Activated T-cell treated with anti-CD3 and anti-CD28 coated beads for 48 hours (primary cell): ENCODE measurements at places on chromosomes 7 and 10.

GRCh38 chr7:89770161-89770560 lies 384.1 kb upstream of the STEAP1 start:
- DNase-seq: no peak

GRCh38 chr7:35263396-35263795 lies 9.5 kb upstream of the TBX20 start:
- no peak for DNase-seq

DNA sequence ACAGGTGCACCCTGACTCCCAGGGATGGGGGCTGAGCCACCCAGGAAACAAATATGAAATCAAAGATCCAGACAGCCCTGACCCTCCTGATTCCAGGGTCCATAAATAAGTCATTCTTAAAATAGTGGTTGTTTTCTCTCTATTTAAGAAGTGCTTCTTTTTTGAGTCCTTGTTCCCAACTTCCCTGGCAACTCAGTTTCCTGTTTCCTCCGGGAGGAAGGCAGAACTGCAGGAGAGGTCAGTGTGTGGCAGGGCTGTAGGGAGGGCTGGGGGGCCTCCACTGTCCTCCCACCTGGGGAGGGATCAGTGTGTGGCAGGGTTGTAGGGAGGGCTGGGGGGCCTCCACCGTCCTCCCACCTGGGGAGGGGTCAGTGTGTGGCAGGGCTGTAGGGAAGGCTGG lies 88.7 kb upstream of the PDGFA start:
- no peak for DNase-seq

- no peak for DNase-seq
These were observed 26.4 kb upstream of the IKZF1 start for GRCh38 chr7:50278120-50278519.

GRCh38 chr7:151327659-151328058 lies 14.0 kb upstream of the NUB1 start:
- DNase-seq: no peak

- DNase-seq: no peak
These were observed 168.7 kb upstream of the LYZL1 start for GRCh38 chr10:29120216-29120615.

- peak; percentile 75 for DNase-seq
These were observed 4.8 kb downstream of the EGR2 start for GRCh38 chr10:62811159-62811875.

DNA sequence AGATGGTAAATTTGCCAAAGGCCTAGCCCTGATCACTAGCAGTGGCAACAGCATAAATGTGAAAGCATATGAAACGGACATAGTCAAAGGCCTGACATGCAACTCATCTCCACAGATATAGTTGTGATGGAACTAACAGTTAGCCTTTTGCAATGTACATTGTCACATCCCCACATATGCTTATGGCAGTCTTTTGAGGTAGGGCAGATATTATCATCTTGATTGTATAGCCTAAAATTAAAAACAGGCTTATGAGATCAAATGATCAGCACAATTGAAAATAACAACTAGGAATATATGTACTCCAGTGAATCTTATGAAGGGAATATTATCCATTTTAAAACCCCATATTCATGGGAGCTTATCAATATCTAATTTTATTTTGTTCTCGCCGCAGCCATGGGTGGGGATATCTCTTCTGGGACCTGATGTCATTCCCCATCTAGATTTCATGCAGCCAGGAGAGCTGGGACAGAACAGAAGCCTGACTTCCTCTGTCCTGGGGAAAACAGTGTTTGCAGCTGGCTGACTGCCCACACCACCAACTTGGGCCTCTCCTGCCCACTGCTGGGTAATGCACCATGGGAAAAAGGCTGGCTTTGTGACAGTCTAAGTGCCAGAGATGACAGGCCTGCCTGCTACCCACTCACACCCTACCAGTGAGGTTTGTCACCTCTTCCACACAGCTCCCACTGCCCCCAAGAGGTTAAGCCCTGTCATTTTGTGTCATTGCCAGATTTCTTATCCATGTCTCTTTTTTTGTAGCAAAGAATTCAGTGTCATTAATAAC lies 180.2 kb upstream of the FZD1 start:
- no peak for DNase-seq

GRCh38 chr10:43998021-43998809 lies 349.5 kb upstream of the ZNF32 start:
- DNase-seq: no peak

- no peak for DNase-seq
These were observed 39.0 kb downstream of the TFAM start for GRCh38 chr10:58424176-58424575.

DNA sequence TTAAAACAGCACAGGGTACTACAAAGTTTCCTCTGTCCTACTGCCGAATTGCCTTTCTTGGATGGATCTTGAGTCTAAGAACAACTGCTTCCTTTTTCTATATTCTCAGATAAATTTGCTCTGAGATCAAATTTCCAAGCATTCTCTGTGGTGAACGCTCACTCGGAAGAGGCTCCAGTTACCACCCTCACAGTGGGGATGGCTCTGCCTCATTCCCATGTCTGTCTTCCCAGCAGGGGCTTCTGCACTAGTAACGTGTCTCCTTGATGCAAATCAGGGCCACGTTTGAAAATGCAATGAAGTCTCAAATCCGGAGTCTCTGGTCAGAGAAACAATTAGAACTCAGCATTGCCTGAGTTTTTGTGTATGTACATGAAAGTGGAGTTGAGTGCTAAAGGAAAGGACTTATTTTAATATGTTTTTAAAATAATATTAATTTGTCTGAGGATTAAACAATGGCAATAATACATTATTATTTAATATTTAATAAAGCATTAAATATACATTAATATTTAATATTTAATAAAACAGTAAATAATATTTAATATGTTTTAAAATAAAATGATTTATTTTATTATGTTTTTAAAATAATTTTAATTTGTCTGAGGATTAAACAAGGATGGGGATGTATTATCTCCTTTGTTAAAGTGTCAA lies 61.8 kb downstream of the INHBA start:
- DNase-seq: no peak

DNA sequence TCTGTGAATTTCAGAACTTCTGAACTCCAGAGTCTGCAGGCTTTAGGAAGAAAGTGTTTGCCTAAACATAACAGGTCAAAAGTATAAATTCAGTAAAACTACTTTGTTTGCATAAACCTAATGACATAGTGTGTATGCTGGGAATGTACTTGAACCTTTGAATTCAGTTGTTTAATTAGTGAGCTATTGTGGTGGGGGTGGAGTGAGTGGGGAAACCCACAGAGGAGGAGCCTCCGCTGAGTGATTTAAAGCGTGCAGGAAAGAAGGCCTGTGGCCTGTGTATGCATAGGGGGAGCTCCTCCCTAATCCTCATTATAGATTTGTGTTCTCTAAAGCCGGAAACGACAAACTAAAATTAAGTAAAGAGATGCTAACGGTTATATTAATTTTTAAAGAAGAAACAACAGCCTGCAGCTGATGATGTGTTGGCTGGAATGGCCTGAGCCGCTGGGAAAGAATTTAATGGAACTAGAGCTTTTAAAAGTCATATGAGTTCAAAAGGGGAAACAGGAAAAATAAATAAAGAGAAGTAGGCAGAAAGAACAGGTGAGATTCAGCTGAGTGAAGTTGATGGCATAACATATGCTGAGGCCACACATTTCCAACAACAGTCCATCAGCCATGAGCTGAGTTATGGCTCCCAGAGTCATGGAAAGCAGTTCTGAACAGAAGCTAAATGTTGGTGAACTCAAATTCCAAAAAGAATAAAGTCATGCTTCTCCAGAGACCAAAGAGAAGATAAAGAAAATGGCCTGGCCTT lies 595.0 kb downstream of the GRM8 start:
- no peak for DNase-seq

- no peak for DNase-seq
These were observed 227.7 kb upstream of the TEX47 start for GRCh38 chr7:89023206-89023605.

GRCh38 chr10:26378861-26379294 lies 59.3 kb upstream of the APBB1IP start:
- DNase-seq: no peak

- no peak for DNase-seq
These were observed 176.1 kb downstream of the CHN2 start for GRCh38 chr7:29370531-29371314.

- DNase-seq: no peak
These were observed 176.8 kb downstream of the PKD1L1 start for GRCh38 chr7:47771336-47771989.

GRCh38 chr7:26680587-26680986 lies 183.8 kb downstream of the SKAP2 start:
- DNase-seq: no peak

GRCh38 chr10:67923551-67923950 lies 39.1 kb downstream of the SIRT1 start:
- no peak for DNase-seq

- DNase-seq: no peak
These were observed 58.9 kb downstream of the SH2D4B start for GRCh38 chr10:80596391-80597257.

DNA sequence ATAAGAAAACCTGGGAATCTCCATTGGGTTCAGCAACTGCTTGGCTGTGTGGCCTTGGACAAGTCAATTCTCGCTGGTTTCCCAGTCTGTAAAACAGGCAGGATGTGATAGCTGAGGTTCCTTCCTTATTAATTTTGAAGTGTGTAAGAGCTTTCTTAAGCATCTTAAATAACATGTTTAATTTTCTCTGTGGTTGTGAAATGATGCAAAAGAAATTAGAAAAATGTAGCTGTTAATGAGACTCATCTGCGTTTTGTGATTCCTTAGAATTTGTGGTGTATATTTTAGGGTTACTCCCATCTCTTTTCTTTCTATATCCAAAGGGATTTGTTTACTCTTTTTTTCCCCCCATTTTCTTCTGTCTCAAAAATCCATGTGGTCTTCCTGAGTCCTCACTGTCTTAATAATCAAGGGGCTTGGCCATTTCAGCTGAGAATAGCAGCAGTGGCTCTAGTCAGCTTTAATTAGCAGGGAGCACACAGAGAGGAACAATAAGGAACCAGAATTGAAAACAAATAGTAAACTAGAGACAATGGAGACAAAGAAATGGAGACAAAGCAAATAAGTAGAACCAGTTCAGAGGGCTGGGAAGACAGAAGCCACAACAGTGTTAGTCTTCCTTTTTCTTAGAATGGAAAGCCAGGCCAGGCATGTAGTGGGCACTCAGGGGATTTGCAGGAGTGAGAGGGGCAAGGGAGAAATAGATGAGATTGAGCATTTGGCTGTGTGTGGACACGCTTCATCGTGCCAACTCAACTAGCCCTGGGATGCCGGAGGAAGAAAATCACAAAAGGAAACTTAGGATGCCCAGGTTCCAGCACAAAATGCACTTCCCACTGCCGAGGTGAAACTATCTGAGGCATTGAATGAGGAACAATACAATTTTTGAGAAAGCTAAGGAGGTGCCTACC lies 93.9 kb downstream of the CHN2 start:
- DNase-seq: no peak

DNA sequence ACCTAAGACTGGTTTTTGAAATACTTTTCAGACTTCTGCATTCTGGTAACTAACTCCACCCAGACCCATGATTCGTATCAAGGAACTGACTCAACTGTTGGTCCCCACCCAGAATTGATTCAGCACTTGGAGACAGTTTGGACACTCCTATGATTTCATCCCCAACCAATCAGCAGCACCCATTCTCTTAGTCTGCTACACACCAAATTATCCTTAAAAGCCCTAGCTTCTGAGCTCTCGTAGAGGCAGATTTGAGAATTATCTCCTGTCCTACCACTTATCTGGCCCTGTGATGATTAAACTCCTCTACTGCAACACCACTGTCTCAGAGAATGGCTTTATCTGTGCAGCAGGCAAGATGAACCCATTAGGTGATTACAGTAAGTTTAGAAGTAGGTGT lies 7.7 kb upstream of the GSTO1 start:
- DNase-seq: no peak

DNA sequence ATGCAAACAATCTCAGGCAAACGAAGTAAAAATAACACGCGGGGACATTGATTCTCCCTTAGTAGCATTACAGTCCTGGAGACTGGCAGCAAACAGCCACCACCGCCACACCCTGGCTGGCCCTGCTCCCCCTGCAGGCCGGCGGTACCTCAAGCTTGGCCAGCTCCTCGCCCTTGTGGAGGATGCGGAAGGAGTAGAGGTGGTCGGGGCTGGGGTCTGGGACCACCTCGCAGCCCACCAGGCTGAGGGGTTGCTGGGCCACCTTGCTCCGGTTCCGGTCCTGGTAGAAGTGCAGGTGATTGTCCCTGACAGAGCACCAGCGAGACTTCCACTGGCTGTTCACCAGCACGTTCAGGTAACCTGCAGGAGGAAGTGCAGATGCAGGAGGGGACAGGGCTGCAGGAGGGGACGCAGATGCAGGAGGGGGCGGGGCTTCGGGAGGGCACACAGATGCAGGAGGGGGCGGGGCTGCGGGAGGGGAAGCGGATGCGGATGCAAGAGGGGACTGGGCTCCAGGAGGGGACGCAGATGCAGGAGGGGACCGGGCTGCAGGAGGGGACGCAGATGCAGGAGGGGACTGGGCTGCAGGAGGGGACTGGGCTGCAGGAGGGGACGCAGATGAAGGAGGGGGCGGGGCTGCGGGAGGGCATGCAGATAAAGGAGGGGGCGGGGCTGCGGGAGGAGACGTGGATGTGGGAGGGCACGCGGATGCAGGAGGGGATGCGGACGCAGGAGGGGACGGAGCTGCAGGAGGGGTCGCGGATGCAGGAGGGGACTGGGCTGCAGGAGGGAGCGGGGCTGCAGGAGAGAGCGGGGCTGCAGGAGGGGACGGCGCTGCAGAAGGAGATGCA lies 65.7 kb downstream of the VWA2 start:
- peak; percentile 41 for DNase-seq
